ENCODE measurements at places on chromosomes 6 and 20.

GRCh38 chr20:49682278-49682677, 31.4 kb downstream of the B4GALT5 start:
- no peak for DNase-seq

DNA sequence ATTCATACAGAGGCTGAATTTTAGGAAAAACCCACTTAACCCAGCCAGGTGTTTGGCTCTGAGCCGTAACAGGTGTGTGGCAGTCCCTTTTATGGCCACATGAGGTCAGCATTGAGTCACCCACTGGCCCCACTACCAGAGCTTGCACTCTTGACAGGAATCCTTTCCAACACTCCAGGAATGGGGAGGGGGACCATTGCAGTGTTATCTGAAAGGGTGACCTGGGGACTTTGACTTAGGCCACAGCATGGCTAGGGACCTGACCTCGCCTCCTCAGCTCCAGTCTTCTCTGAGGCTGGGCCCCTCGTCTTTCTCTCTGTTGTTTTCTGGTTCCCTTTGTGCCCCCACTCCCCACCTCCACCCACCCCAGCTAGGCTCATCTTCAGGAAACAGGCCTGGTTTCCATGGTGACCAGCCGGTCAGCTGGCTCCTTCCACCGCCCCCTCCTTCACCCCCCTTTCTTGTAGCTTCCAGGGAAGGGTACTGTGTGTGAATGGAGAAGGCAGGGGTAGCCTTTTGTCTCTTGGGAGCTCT, 2.1 kb upstream of the TMEM151B start:
- DNase-seq, result peak; percentile 68

DNA sequence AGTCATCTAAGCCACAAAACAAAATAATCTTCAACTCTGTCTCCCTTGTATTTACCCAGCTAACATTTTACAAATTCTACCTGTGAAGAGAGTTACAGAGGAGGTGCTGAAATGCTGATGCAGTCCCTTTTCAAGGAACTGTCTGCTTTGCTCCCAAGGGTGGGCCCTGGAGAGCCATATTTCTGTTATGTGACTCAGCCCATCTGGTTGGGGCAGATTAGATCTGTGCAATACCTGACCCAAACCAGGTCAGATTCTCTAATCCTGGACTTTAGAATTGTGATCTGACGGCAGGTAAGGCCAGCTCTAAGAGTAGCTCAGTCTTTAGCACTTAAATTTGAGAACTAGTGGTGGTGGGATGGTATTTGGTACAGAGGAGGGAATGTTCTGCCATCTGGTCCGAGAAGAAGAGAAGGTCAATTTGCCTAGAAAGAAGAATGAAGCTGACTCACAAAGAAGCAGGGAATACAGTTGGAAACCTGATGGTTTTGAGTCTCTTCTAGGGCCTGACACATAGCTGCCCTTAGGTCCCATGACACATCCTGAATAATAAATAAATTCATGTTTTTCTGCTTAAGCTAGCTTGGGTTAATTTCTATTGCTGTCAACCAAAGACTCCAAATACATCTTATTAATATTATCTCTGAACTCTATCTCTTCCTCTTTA, 8.1 kb downstream of the ZNF311 start:
- no peak for DNase-seq

GRCh38 chr6:135257631-135258405, 76.7 kb downstream of the MYB start:
- no peak for DNase-seq

- DNase-seq, result no peak
Measured at GRCh38 chr6:57261926-57262325, 39.8 kb upstream of the RAB23 start.

DNA sequence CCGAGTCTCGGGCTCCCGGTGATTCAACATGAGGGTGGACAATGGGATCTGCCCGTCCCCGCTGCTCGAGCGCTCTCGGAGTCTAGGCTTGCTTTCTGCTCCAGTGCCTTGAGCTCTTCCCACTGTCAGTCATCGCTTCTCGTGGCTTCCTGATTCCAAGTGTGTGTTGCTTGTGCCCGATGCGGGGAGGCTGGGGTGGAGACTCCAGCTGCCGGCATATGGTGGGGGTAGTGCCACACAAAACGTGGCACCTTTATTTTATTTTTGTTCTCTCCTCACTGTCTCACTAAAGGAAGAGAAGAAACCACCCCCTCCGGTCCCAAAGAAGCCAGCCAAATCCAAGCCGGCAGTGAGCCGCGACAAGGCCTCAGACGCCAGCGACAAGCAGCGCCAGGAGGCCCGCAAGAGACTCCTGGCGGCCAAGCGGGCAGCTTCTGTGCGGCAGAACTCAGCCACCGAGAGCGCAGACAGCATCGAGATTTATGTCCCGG, 14.8 kb upstream of the MYL9 start:
- DNase-seq, result no peak
